ENCODE measurements at places on chromosomes 7 and 10.

GRCh38 chr7:99141841-99142726 lies 1.8 kb downstream of the SMURF1 start:
- peak; percentile 34 for DNase-seq

DNA sequence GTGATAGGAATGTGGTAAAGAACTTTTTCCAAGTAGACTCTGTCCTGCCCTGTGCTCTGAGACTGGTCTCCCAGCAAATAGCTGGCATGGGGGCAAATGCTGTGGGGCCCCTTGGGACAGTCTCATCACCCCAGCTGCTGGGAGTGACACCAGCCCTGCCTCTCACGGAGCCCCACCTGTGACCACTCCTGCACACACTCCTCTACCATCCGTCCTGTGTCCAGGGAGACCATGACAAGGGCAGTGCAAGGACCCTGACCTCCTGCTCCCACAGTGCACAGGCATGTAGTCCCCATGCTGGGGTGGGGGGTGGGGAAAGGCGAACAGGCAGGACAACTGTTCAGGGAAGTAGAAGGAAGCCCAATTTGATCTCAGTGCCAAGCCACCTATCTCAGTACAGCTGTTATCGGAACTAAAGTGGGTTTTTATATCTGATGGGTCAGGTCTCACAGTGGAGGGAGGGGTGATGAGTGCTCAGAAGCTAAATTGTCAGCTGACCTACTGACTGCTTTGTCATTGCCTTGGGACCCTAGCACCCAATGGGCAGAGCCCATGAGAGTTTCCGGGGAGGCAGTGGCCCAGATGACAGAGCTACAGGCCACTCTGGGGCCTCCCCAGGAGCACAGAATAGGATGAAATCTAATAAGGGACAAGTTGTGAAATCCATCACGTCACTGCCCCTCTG lies 24.5 kb downstream of the VSTM4 start:
- no peak for DNase-seq

GRCh38 chr10:110750931-110751330 lies 106.8 kb downstream of the RBM20 start:
- no peak for DNase-seq

DNA sequence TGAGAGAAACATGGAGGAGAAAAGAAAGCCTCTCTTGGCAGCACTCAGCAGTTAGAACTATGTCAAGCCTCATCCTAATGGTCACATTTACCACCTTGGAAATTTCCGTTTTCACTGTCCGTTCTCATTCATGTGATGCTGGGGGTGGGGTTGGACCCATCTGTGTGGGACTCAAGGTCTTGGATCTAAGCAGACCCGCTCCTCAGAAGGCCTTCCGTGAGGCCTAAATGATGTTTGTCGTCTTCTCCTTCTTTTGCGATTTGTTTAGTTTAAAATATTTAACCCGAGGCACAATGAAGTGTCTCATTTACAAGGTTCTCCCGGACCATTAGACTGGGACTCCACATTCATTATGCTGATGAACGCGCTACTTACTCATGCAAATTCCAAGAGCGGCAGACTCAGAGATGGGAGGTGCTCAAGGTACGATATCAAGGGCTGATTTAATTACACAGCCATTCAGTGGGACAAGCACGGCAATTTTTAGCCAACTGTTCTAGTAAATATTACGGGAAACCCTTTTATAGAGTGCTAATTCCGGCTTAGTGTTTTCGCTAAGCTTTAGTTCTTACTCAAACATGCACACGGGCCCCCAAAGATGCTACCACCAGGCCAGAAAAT lies 109.1 kb upstream of the EFCAB10 start:
- DNase-seq = no peak

DNA sequence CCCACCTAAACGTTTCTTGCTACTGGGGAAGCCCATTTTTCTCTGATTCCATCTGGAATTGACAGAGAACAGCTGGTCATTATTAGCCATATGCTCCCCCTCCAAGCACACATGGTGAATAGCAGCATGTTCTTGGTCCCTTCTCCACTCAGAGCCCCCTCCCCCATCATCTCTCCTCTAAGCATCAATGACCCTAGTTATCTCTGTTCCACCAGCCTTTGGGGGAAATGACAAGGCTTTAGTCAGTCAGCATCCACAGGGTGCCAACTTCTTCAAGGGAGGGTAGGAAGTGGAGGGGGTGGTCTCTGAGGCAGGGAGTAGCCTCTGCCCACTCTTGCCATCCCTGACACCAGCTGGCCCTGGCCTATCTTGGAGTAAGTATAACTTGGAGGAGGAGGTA lies 163.1 kb downstream of the UBE2H start:
- no peak for DNase-seq

- no peak for DNase-seq
Observed at GRCh38 chr7:22715969-22716368, 11.0 kb upstream of the IL6 start.

DNA sequence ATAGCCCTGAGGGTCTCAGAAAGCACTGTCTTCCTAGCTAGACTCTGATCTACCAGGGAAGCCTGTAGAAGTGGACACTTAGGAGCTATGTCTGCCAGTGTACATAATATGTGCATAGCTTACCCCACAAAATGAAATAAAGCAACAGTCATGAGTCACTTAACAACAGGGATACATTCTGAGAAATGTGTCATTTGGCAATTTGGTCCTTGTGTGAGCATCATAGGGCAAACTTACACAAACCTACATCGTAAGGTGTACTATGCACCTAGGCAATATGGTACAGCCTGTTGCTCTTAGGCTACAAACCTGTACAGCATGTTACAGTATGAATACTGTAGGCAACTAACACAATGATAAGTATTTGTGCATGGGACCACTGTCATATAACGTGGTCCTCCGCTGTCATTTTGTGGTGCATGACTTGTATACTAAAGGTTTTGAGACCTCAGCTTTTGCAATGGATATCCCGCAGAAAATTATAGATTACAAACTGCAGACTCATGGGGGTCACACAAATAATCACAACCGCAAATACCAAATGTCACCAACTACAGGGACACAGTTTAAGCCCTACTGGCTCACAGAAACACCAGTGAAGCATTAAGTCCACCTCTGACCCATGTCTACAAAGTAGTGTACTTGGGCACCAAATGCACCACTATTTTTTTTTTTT lies 1.7 kb downstream of the URGCP start:
- no peak for DNase-seq

DNA sequence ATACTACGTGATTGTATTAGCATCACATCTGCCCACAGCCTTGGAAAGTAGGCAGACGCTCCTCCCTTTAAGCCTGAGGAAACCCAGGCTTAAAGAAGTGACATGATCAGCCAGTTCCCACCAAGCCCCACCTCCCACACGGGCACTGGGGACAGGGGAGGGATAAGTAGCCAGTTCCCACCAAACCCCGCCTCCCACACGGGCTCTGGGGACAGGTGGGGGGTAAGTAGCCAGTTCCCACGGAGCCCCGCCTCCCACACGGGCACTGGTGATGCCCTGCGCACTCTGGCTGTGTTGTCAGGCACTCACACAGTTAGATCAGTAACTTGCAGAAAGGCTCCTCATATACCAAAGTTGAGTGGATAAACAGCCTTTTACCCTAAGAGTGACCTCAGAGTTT lies 606.8 kb downstream of the PTPRN2 start:
- DNase-seq = no peak
